Retina (tissue), 1 donor: ENCODE measurements at places on chromosomes 4 and X.

DNA sequence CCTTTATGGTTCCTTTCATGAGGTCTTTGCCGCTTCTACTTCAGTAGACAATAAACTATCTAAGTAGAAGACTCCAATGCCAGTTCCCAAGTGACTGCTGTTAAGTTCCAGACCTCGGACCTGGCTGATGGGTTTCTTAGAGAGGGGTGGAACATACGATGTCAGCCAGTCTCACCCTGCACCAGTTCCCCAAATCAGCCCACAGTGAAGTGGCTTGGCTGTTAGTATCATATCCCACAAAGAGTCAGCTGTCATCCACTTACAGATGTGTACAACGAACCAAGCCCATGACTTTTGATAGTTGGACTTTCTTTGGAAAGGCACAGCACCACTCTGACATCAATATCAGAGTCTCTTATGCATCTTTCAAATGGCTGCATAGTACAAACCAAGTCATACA is 8.1 kb upstream of the KLHL34 start:
- DNase-seq = no peak

- no peak for DNase-seq
Observed at GRCh38 chrX:72003811-72004750, 93.4 kb downstream of the NHSL2 start.

GRCh38 chrX:78029663-78030062 is 60.2 kb upstream of the PGAM4 start:
- DNase-seq = peak; percentile 2

DNA sequence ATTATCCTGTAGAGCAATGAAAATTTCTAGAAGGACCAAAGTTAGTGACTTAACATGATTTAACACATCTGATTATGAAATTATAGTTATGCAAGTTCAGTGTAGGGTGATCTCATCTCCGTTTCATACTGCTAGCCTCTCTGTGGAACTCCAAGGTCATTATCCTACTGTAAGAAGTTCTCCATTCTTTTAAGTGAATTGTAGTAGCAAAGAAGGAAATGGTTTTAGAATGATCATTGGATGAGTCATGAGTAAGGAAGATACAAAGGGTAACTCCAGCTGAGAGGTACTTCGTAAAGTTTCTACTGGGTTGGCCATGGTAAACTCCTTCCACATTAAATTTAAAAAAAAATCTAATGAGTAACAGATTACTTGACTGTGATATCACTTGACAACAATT is 215.0 kb upstream of the GIMD1 start:
- no peak for DNase-seq

- no peak for DNase-seq
Observed at GRCh38 chr4:2284934-2285612, 23.2 kb upstream of the MXD4 start.

DNA sequence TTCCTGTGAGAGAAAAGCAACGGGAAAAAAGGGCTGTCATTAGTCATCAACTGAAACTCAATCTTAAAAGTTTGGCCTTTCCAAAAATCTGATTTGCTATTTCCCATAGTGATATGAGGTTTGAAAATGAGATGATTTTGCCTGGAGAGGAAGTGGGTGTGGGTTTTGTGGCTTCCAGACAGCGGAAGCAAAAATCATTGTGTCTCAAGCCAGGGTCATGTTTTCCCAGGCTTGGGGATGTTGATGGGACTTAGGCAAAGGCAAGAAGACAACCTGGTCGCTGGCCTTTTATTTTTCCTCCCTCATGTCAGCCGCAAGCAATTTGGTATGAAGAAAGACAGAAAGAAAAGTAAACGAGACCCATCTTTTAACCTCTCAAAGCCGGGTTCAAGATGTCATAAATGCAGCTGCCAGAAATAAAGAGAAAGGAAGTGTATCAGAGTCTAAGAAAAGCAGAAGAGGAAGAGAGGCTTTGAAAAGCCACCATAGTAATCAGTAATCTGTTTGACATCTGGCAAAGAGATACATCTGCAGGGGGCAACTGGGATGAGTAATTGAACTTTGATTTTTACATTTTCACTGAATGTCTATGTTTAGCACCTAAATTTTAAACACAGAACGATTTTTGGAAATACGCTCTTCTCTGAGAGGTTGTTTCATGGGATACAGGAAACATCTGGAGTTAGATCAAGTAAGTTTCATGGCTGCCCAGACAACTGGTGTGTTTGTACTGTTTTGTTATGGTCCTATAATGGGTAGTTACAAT is 521.6 kb upstream of the SLIT2 start:
- DNase-seq = no peak

GRCh38 chrX:15646543-15646942 is 18.1 kb downstream of the CLTRN start:
- no peak for DNase-seq

DNA sequence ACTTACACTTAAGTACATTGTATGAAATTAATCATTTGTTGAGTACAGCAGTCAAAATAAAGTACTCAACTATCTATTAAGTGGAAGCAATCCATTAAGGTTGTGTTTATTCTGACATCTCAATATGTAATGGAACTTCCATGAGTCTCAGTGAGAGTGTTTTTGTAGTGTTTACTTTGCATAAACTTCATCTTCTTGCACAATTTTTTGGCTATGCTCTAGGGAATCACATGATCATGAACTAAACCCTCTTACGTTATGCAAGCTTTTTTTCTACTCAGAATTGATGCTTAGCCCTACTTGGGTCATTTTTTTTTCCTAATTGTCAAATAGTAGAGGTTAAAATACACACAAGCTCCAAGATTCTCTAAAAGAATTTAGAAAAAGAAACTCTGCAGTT is 21.1 kb upstream of the PIGA start:
- no peak for DNase-seq

DNA sequence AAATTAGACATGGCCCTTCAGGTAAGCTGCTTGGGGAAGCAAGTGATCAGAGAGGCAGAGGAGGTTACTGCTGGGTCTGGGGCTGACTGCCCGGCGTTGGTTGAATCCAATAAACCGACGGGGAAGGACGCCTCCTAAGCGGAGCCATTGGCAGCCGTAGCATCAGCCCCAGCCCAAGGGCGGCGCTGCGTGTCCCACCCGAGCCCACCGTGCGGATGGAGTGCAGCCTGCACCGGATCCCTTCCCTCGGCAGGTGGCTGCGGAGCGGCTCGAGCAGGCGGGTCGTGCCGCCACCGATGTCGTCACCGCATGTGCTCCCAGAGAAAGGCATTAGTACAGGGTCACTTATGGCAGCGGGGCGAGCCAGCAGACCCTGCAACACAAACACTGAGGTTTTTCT is 82.1 kb downstream of the ALPK1 start:
- DNase-seq = peak; percentile 90

- DNase-seq = no peak
Observed at GRCh38 chr4:122170775-122171174, 18.6 kb downstream of the BLTP1 start.

- no peak for DNase-seq
Observed at GRCh38 chr4:142883040-142883832, 37.1 kb upstream of the INPP4B start.

DNA sequence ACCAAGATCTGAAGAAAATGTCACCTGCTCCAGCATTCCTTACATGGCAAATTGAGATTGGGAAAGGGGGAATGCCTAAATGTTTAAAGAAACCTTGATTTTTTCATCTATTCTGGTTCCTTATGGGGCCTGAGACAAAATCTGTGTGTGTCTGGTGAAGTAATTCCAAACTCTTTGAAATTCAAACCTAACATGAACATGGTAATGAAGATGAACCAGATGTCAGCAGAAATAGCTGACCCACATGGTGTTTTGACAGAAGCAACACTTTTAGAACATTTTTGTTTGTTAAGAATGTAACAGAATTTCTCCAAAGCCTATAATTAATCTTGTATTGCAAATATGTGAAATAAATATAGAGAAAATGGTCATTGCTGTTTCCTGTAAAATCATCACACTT is 133.0 kb downstream of the PARM1 start:
- DNase-seq = no peak

- DNase-seq = no peak
Observed at GRCh38 chr4:8000721-8001491, 61.2 kb upstream of the AFAP1 start.

DNA sequence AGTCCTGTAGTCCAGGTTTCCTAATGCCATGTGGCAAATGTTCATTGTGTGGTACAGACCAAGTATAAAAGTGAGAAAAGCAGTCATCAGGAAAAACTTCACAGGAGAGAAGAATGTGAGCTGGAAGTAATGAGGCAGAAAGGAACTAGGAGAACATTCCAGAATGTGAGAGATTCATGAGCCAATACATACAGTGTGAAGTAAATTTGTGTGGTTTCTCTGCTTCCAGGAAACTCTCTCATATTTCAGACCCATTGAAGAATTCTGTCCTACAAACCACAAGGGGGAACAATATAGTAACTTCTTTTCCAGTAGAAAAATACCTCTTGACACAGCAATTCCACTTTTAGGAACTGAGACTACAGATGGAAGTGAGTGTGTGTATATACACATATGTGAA is 136.5 kb downstream of the RNF150 start:
- DNase-seq = no peak

- no peak for DNase-seq
Observed at GRCh38 chr4:118180776-118181175, 146.5 kb downstream of the NDST3 start.

GRCh38 chr4:118282692-118283091 is 70.1 kb downstream of the PRSS12 start:
- DNase-seq = no peak

DNA sequence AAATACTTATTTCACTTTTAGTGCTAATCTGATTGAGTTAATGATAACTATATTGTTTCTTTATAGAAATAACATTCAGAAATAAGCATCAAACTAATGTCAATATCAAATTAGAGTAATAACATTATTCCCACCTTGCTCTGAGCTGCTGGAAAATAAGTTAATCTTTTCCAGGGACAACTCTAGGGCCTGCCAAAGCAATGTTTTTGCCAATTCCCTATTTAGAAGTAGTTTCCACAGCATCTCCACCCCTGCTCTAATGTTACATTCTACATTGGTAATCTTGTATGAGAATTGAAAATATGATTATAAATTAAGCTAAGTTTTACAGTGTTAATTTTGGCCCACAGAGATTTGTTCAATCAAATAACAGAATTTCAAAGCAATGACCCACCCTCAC is 68.3 kb downstream of the REELD1 start:
- DNase-seq = no peak

DNA sequence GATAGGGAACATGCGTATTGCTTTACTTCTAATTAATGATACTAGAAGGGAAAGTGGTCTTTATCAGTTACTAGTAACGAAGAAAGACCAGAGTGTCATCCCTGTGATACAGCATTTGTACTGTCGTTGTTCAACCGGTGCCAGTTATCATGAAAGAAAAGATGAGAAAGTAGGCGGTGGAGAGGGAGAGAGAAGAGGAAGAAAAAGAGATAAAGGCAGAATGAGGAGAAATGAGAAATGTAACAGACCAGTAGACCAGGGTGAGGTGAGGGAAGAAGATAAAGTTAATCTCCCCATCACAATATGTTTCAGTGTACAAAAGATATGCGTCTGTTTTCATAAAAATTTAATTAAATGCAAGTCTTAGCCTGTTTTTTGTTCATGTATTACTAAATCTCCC is 135.2 kb upstream of the HPGD start:
- no peak for DNase-seq

GRCh38 chr4:139582044-139582443 is 26.0 kb upstream of the SETD7 start:
- DNase-seq = no peak

DNA sequence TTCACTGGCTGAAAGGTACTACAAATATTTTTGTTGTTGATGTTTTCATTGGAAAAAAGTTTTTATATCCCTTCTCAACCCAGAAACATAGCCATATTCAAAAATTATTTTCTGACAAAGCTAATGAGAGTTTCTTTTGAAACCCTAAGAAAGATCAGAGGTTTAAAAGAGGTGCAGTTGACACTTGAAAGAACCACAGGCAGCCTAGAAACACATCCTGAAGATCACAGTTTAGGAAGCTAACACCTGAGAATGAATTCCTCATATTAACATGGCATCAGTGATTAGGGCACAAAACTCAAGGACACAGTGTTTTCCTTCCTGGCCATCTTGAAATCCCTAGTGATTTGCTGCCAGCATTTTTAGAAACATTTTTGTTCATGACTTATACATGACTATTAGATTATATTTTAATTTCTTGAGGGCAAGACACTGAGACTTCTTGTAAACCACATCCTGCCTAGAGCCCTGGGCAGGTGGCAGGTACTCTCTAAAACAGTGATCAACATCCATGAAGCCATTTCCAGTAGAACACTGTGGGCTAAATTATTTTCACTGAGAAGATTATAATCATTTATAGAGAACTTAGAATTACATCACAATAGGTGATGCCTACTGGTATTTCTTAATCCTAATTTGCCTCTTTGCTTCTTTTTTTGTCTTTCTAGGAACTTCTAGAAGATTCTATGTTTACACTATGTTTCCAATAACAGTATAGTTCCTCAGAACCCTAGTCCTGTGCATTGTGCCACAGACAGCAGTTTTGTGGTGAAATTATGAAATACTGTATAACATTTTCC is 80.0 kb downstream of the ARSJ start:
- no peak for DNase-seq

GRCh38 chrX:31199056-31199839 is 127.4 kb upstream of the FTHL17 start:
- DNase-seq = no peak

DNA sequence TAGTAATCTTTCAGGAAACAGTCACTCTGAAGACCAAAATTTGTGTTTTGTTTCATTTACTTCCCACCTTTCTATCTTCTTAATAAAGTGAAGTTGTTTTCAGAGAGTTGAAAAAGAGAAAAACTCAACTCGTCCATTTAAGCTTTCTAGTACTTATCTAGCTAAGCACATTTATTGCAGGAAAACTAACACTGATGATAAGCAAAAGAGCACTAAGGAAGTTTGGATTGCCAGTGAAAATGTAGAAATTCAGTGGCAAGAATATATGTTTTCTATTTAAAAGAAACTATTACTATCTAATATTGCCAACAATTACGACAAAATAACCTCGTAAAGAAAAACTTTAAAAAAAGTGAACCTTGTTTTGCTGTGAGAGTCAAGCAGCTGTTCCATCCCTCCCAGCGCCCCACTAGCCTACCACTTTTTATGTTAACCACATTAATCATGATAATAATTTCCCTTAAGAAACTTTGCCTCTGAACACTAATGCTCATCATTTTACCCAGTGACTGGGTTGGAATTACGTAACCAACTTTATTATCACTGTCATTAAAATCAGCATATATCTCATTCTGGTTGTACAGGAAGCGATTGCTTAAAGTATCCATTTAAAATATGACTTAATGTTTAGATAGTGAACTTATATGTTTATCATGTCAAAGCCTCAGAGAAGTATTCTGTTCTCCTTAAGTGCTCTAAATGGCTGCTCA is 24.8 kb downstream of the SPRY1 start:
- no peak for DNase-seq
